ENCODE measurements at places on chromosomes 5 and 9. TPM values are rescaled to one million over a fixed set of nuclear protein-coding genes. Genes with fewer than 3 reads are reported as not detected.

- H3K4me3 ChIP-seq = no peak overlapping the region
- H3K36me3 ChIP-seq = peaks cover 4% of the 10 kb centered on the region
- H3K4me1 ChIP-seq = peaks cover 66% of the 10 kb centered on the region
- no peaks in the 10 kb centered on the region for H3K27me3 ChIP-seq
- H3K27ac ChIP-seq = no peak overlapping the region
Observed at GRCh38 chr9:124398191-124398935, 16.9 kb downstream of the PSMB7 start.

- H3K27me3 ChIP-seq = no peaks in the 10 kb centered on the region
- peaks cover 2% of the 10 kb centered on the region for H3K4me1 ChIP-seq
- no peaks in the 10 kb centered on the region for H3K36me3 ChIP-seq
Observed at GRCh38 chr5:32559411-32559810, 25.9 kb upstream of the SUB1 start.

GRCh38 chr5:67770431-67771025 lies 445.0 kb upstream of the PIK3R1 start:
- peaks cover 2% of the 10 kb centered on the region for H3K27me3 ChIP-seq
- no peak overlapping the region for H3K27ac ChIP-seq
- DNase-seq = no peak
- no peak overlapping the region for H3K4me3 ChIP-seq

DNA sequence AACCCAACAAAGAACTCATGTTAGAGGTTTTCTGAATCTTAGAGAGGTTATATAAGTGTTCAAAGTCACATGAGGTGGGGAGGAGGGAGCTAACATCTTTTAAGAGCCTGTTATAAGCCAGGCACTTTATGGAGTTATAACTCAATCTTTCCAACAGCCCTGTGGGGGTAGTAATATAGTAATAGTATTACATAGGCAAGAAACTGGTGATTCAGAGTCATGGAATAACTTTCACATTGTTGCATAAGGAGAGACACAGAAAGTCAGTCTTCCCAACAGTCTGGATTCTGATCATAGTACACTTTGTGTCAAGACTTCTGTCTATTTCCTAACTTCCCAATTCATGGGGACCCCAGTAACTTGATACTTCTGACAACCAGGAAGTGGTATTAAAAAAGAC lies 89.2 kb downstream of the ACER2 start:
- H3K27ac ChIP-seq = no peak overlapping the region
- peaks cover 3% of the 10 kb centered on the region for H3K4me1 ChIP-seq
- H3K36me3 ChIP-seq = peaks cover 8% of the 10 kb centered on the region
- no peak overlapping the region for H3K4me3 ChIP-seq
- DNase-seq = no peak
- H3K27me3 ChIP-seq = peaks cover 6% of the 10 kb centered on the region

DNA sequence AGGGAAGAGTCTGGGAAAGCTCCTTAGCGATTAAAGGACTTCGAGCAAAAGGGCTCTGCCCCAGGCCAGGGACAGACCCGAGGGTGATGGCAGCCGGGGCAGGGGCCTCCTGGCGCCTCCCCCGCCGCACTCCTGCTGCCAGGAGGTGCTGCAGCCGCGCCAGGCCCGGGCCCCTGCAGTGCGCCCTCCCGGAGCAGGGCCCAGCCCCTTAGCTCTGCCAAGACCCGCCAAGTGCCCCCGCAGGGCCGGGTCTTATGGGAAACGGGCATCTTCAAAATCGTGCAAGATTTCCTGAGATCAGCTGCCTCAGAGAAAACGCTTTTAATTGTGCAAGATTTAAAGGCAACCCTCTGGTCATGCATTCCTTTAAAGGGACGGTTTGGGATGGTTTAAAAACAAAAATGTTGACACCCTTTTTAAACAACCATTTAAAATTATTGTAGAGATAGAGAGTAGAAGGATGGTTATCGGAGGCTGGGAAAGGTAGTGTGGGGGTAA lies 52.4 kb downstream of the CDC14B start:
- H3K27ac ChIP-seq = peak overlapping the region; percentile 92
- H3K36me3 ChIP-seq = peaks cover 6% of the 10 kb centered on the region
- peak overlapping the region; percentile 89 for H3K4me3 ChIP-seq
- peaks cover 10% of the 10 kb centered on the region for H3K27me3 ChIP-seq
- peaks cover 31% of the 10 kb centered on the region for H3K4me1 ChIP-seq
- no peak for DNase-seq

DNA sequence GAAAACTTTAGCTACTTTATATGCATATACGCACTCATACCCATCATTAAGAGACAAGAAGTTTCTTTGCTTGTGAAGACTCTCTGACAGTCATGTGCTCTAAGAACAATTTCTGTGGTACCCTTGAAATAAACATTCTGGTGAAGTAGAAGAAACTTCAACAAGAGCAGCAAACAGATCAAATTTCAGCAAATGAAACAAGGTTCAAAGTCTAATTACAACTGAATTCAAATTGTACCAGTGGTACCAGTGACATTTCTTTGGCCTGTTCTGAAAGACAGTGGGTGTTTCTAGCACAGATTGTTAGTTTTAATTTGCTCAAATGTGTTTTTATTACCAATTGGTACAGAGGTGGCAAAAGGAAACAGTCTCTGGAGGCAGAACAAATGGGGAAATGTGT lies 391.0 kb downstream of the CHSY3 start:
- no peaks in the 10 kb centered on the region for H3K27me3 ChIP-seq
- H3K4me1 ChIP-seq = no peaks in the 10 kb centered on the region
- no peak overlapping the region for H3K4me3 ChIP-seq
- no peak for DNase-seq
- no peaks in the 10 kb centered on the region for H3K36me3 ChIP-seq

- H3K27ac ChIP-seq = no peak overlapping the region
- DNase-seq = no peak
- no peaks in the 10 kb centered on the region for H3K4me1 ChIP-seq
- H3K36me3 ChIP-seq = no peaks in the 10 kb centered on the region
Observed at GRCh38 chr5:129639331-129639730, 108.6 kb upstream of the MINAR2 start.

DNA sequence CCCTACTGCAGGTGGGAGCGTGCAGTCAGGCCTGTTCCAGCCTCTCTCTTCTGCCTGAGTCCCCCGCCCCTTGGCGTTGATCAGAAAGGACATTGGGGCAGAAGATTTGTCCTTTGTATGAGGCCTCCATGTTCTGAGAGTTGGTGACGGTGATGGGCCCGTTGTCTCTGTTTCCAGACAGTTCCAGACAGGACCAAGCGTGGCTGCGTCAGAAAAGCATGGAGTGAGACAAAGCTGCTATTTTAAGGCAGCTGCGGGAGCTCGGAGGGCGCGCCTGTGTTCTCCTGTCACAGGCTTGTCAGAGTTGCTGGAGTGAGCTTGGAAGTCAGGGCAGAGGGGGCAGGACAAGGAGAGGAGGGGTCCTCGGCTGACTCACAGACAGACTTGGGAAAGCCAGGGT lies 32.1 kb upstream of the SH3PXD2B start:
- no peak for DNase-seq
- H3K4me3 ChIP-seq = no peak overlapping the region
- no peaks in the 10 kb centered on the region for H3K4me1 ChIP-seq
- no peak overlapping the region for H3K27ac ChIP-seq
- peaks cover 2% of the 10 kb centered on the region for H3K36me3 ChIP-seq
- peaks cover 2% of the 10 kb centered on the region for H3K27me3 ChIP-seq

GRCh38 chr9:91555132-91555531 lies 131.5 kb upstream of the NFIL3 start:
- no peaks in the 10 kb centered on the region for H3K4me1 ChIP-seq
- no peaks in the 10 kb centered on the region for H3K36me3 ChIP-seq
- H3K27me3 ChIP-seq = peaks cover 40% of the 10 kb centered on the region
- H3K27ac ChIP-seq = no peak overlapping the region

- H3K27me3 ChIP-seq = peaks cover 26% of the 10 kb centered on the region
- H3K36me3 ChIP-seq = no peaks in the 10 kb centered on the region
- H3K27ac ChIP-seq = no peak overlapping the region
- DNase-seq = no peak
- no peaks in the 10 kb centered on the region for H3K4me1 ChIP-seq
- no peak overlapping the region for H3K4me3 ChIP-seq
Observed at GRCh38 chr9:115195912-115196311, 78.0 kb upstream of the TNC start.

GRCh38 chr9:123116036-123116435 lies 82.6 kb downstream of the GPR21 start:
- peaks cover 25% of the 10 kb centered on the region for H3K36me3 ChIP-seq
- peaks cover 17% of the 10 kb centered on the region for H3K4me1 ChIP-seq
- no peaks in the 10 kb centered on the region for H3K27me3 ChIP-seq
- H3K27ac ChIP-seq = no peak overlapping the region

Gene HRH2
- 2.4 TPM for total RNA-seq

Gene HAVCR1
- 26.5 TPM for total RNA-seq

Measured in naive thymus-derived CD8-positive, alpha-beta T cell (primary cell).